ENCODE measurements at places on chromosomes 1 and 21. TPM values are rescaled to one million over a fixed set of nuclear protein-coding genes. Genes with fewer than 3 reads are reported as not detected.

SYT6 gene
- not detected for total RNA-seq

HSPB7 gene
- total RNA-seq = 1,770 TPM

- no peak for DNase-seq
Measured at GRCh38 chr1:72432645-72433267, 150.4 kb upstream of the NEGR1 start.

GRCh38 chr1:156889802-156890580 is 3.5 kb upstream of the PEAR1 start:
- peak; percentile 88 for DNase-seq

DNA sequence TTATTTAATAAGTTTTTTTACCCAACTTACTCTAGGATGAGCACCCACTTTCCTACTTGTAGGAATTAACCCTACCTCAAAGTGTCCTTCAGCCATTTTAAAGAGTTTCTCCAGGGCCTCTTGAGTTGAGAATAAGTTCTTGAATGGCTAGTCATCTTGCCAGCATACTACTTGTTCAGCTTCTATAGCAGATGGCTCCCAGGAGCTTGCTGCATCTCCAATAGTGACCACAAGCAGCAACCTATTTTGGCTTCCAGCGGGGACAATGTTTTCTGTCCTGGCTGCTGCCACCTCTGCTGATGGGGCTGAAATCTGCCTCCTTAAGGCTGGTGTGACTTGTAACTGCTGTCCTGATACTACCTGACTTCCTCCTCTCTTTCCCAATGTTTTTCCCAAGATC is 20.8 kb upstream of the PIK3R3 start:
- no peak for DNase-seq

DNA sequence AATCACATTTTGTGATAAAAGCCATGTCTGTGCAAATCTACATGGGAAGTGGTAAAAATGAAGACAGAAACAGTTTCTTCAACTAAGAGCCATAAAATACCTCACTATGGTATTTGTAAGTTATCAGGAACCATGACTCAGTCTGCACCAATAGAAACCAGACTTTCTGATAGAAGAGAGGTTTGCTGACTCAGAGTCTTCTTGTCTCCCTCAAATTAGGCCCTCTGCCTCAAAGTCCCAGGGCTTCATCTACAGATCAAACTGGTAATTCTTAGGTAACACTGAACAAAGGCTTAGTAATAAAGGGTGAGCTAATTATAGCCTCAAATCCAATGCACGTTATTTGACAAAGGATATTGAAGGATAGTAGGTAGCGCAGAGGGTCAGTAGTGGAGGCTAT is 30.9 kb upstream of the SSX2IP start:
- DNase-seq = no peak

DNA sequence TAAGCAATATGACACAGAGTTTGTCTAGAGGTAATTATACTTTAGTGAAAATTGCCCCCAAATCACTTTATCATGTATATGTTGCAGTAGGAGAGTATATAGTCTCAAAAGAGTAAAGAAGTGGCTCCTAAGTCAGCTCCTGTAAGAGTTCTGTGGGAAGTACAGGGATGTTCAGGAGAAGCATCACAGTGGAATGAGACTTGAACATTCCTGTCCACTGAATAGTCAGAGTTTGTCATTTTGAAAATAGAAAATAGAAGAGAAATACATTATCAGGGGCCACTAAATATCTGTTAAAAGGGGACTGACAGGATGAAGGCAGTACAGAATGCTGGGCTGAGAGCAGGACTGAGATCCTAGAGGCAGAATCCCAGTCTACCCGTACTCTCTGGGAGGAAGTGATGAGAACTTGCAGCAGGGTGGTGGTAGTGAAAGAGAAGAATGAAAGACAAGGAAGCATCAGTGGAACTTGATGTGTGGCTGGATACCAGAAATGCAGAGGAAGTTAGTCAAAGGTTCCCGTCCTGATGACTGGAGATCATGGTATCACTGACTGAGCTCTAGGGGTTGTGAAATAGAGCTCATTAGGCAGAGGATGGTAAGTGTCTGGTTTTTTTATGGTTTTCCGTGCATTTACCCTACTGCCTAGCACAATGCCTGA is 153.4 kb downstream of the FMN2 start:
- no peak for DNase-seq

GRCh38 chr1:72229893-72230292 is 52.4 kb downstream of the NEGR1 start:
- DNase-seq = no peak

- DNase-seq = no peak
Measured at GRCh38 chr1:45752014-45752413, 1.6 kb upstream of the IPP start.

- no peak for DNase-seq
Measured at GRCh38 chr1:31739346-31739745, 24.8 kb downstream of the ADGRB2 start.

DNA sequence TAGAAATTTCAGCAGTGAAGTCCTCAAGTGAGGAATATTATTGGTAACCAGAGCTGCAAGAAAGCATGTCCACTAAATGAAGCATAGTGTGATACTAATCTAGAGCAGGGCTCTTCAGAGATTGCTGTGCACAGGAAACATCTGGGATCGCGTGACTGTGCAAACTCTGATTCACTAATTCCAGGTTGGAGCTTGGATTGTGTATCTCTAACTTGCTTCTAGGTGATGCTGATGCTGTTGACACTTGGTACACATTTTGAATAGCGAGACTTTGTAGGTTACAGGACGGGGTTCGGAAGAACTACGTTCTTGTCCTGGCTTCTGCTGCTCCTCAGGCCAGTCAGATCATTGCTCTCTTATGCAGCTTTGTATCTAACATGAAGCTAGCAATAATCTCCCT is 66.5 kb downstream of the PRRX1 start:
- DNase-seq = no peak

GRCh38 chr1:150820730-150821512 is 12.9 kb upstream of the CTSK start:
- no peak for DNase-seq

- DNase-seq = peak; percentile 62
Measured at GRCh38 chr1:6248932-6249738, 5.2 kb downstream of the HES3 start.

- no peak for DNase-seq
Measured at GRCh38 chr1:162956922-162957321, 95.9 kb upstream of the CCDC190 start.

- DNase-seq = no peak
Measured at GRCh38 chr1:116766616-116767469, 12.6 kb downstream of the CD2 start.

DNA sequence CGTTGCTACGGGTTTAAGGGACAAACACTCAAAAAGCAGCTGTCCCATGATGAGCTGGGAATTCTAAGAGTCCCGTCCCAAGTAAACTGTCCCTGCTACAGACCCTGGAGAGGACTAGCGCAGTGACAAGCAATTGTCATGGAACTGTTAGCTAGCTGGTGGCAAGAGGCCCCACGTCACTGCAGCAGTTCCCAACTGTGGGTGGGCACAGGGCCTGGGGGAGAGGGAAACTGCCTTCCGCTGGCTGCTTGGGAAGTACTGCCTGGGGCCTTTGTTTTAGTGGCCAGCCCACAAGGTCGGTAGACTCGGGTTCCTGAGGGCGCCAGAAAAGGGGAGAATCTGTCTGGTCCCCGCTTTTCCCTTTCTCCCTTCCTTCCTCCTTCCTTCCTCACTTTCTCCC is 97.4 kb downstream of the LACTBL1 start:
- DNase-seq = no peak

- no peak for DNase-seq
Measured at GRCh38 chr1:86616871-86617270, 70.0 kb downstream of the CLCA4 start.

DNA sequence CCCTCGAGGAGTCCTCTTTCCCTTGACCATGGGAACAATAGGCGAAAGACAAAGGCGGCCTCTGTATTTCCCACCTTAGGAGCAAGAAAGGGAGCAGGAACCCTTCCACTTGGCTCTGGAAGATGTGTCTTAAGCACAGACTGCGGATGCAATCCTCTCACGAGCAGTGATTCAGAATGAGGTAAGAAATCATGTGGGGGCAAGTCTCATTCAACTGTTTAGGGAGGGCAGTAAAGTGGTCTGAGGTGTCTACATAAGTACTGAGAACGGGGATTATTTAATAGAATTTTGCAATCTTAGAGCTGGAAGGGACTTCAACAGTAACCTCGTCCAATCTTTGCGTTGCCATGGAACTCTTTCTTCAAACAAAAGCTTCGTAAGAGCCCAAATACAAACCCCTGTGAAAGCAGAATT is 1.6 kb upstream of the DYRK3 start:
- no peak for DNase-seq

GRCh38 chr1:3105167-3105863 is 36.3 kb downstream of the PRDM16 start:
- no peak for DNase-seq

DNA sequence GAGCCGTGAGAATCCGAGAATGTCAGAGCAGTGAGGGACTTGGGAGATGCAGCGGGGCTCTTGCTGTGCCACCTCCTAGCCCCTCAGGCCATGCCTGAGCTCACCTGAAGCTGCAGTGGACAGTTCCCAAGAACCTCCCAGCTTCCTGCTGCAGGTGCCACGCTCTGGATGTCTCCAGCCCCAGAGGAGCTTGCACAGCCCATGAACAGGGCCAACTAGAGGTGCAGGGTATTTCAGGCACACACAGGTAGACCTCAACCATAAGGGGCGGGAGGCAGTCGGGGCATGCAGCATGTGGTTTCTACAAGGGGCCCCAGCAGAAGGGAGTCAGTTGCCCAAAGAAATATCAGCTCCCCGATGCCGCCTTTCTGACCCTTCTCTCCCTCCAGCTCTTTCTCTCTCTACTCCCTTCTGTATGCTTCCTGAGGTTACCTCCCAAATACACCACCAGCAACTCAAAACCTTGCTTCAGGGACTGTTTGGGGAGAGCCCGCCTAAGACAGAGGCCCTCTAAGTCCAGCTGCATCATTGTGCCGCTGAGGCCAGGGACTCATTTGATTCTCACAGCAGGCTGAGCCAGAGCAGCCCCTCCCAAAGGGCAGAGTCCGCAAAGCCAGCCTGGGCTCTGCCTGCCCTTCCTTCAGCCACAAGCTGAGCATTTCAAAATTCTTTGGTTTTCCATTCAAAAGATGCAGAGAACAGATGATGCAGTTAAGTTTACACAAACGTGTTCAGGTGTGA is 209.8 kb downstream of the MATN1 start:
- DNase-seq = no peak

DNA sequence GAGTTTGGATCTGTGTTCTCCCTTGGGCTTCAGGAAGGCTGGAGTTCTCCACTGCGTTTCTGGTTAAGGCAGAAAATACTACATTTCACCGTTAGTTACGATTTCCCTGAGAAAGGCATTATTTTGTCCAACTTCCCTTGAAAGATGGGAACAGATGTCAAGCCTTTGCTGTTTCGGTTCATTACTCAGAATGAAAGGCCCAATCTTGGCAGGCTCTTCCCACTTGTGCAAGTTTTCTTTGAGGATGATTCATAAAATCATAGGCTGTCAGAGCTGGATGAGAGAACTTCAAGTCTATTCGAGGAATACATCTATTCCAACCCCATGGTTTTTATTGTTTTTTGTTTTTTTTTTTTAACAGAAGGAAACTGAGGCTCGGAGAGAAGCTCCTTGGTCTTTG is 205.2 kb downstream of the GRIK3 start:
- DNase-seq = no peak

GRCh38 chr1:207838156-207839082 is 72.5 kb downstream of the CD34 start:
- peak; percentile 78 for DNase-seq

DNA sequence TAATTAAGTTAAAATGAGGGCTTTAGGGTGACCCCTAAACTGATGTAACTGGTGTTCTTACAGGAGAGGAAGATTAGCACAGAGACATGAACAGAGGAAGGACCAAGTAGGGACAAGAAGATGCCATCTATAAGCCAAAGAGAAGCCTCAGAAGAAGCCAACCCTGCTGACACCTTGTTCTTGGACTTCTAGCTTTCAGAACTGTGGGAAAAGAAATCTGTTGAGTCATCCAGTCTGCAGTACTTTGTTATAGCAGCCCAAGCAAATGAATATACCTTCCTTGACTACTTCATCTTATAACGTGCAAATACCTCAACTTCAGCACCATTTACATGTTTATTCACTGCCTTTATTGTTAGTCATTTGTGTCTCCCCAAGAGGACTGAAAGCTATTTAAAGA is 3.4 kb downstream of the ZBTB21 start:
- no peak for DNase-seq

GRCh38 chr1:41712081-41712480 is 206.6 kb downstream of the HIVEP3 start:
- DNase-seq = no peak

- no peak for DNase-seq
Measured at GRCh38 chr1:240149484-240150094, 57.9 kb downstream of the FMN2 start.

DNA sequence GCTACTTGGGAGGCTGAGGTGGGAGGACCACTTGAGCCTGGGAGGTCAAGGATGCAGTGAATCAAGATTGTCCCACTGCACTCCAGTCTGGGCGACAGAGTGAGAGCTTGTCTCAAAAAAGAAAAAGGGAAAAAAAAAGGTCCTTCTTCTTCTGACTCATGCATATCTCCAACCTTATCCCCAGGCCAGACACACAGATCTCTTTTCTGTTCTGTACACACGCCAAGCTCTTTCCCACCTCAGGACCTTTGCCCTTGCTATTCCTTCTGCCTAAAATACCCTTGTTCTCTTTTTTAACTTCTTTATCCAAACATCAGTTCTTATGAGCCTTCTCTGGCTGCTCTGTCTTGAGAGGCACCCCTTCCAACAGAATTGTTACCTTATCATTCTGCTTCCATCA is 22.1 kb downstream of the PLEKHO1 start:
- no peak for DNase-seq

DNA sequence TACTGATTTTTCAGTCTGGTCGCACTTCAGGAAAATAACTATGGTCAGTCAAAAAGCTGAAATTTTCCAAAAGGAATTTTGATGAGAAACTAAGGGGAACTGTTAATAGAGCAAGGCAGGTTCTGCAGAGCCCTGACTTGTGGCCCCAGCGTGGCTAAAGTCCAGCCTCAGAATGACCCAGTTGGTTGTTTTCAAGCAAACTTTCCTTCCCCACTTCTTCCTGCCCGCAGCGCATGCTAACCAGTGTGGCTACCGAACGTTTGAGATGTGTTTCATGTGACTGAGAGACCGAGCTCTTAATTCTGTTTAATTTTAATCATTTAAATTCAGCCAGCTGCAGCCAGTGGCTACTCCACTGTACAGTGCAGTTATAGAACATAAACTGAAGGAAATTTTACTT is 6.2 kb upstream of the IL10RB start:
- DNase-seq = no peak

DNA sequence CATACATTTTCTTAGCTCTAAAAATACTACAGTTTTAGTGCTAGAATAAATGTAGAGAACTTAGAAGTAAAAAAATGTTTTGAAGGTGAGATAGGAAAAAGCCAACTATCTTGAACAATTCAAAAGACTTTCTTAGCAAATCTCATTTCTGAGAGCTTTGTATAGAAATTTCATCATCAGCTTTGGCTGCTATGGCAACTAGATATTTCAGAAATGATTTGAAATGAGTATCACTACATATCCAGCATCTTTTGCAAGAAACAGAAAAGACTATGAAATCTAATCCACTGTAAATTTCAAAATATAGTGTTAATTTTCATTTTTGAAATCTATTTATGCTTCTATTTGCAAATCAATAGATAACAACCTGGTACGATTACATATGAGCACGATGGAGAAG is 57.7 kb downstream of the RGS7 start:
- no peak for DNase-seq

Measured in left cardiac atrium (tissue), 4 donors.